ENCODE measurements at places on chromosomes 4 and X.

DNA sequence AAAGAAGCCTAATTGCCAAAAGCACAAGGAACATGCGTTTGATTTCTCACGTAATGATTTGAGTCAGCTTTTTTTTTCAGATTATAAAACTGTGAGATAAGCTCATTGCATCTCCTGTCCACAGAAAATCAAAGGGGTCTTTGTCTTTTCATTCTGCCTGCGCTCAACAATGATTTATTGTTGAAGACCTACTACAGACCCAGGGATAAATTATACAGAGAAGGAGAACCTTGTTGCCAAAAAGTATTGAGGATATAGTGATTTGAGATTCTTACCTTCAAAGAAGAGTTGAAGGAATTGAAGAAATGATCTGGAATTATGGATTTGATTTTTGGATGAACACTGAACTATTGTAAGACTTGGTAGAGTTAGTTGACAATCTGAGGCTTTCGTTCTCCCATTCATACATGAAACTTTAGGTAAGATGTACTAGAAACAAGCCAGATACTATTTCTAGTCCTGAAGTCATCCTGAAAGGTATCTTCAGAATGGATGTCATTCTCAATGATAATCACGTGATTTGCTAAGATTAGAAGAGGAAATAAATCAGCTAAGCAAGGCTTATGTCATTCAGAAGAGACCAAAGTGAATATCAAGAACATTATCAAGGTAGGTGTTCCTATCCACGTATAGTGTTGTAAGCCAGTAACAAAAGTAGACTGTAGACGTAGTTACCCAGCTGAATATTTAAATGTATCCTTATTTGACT is 71.1 kb upstream of the SCOC start:
- DNase-seq, result no peak

DNA sequence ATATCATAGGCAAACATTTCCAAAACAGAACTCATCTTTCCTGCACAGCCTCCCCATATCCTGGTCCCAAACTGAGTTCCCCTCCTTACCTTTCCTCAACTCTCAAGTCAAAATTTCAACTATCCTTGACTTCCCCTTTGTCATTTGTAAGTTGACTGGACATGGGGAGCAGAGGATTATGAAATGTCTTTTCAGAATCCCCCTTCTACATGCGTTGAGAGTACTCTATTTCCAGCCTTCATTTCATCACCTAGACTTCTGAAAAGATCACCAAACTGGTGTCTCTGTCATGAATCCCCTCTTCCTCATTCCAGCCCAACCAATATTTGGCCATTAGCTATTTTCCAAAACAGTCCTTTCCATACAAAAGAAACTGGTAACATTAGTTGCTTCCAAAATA is 95.2 kb downstream of the SYNPO2 start:
- DNase-seq, result no peak

GRCh38 chrX:135463937-135464336 is 42.2 kb downstream of the SMIM10L2A start:
- no peak for DNase-seq

- DNase-seq, result no peak
These were observed 116.6 kb upstream of the TENM3 start for GRCh38 chr4:182126603-182127002.

GRCh38 chrX:136577552-136577951 is 45.5 kb downstream of the VGLL1 start:
- DNase-seq, result peak; percentile 17

DNA sequence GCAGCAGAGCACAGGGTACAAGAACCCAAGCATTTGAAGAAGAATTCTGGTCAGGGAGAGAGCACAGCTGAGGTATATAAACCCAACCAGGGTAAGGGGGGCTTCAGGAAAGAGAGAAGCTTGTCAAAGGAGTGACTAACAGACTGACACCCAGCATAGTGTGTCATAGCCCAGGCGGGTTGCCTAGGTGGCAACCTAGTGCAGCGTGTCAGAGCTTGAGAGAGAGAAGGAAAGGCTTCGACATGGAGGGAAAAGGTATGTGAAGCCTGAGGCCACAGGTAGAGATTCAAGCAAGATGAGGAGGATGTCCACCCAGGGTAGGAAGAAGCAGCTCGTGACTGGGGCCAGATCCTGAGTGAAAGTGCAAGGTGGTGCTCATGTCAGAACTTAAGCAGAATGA is 8.5 kb upstream of the ANTXR2 start:
- DNase-seq, result no peak

GRCh38 chr4:112127048-112127637 is 18.1 kb upstream of the FAM241A start:
- DNase-seq, result no peak

DNA sequence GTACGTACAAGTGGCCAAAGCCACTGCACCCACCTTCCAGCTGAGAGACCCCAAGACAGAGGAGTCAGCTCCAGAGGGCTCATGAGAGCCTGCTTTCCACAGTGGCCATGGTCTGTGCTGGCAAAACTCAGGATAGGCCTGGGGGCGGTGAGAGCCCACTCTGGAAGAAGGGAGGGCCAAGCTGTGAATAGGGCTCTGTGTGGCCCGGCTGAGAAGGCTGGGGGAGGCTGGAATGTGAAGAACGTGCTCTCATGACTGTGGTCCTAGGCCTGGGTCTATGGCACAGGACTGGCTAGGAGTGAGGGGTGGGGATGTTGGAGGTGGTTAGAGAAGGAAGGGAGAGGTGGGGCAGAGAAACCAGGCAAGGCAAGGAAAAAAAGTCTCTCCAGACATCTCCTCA is 13.3 kb downstream of the STARD8 start:
- DNase-seq, result no peak

DNA sequence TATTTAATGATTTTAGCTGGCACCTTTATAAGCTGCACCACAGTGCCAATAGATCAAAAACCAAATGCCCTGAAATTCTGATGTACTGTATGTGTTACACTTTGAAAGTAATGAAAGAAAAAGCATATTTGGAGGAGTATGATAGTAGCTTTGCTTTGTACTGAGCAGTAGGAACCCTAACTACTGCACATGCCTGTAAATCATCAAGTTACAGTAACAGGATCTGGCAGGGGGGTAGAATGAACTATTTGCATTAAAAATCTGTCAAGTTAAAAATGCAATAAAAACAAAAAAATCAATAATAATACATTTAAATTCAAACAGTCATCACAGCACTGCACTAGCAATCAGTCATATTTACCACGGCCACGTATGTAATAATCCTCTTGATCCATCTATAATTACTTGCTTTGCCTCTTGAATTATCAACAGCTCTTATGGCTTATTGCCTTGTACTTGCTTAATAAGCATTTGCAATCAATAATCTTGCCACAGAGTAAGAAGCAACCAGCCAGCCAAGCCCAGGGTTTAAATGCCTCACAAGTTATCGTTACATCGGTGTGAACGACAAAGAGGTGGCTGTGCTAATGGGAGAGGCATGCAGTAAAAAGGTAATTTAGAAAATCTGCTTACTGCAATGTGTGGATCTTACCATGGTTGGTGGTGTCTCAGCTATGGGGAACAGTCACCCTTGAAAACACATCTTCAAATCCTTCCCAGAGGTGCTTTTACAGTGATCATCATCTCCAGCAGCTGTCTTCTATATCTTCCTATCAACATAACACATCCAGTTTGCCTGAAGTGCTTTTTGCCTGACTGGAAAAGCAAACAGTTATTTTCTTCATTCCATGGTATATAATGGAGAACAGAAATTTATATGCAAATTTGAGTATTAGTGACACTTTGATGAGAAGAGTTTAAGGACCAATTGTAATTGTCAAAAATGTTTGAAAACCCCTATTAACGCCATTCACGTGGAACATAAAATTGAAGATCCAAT is 1812.1 kb upstream of the ADGRL3 start:
- no peak for DNase-seq

DNA sequence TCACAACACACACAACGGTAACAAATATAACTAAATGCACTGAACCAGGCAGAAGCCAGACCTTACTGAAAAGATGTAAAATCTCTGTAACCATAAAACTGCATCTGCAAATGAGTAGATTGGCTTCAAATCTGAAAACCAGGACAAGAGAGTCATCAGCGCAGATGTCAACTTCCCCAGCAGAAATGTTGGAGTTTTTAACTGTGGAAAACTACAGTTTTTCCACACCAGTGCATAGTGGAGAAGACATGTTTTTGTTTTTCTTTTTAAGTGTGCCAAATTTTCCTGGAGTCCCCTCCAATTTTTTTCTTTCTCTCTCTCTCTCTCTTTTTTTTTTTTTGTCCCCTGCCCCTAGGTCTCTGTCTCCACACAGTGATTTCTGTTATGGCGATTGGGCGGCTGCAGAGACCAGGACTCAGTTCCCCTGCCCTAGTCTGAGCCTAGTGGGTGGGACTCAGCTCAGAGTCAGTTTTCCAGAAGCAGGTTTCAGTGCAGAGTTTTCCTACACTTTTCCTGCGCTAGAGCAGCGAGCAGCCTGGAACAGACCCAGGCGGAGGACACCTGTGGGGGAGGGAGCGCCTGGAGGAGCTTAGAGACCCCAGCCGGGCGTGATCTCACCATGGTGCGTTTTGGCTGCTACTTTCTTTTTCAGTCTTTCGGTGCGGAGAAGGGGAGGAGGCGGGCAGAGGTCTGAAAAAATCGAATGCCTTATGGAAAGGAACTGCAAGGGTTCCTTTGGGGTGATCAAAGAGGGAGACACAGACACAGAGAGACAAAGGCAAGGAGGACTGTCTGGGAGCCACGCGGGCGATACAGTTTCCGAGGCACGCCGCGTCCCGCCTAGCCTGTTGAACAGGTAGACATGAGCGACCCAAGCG is at the start of gene GUCY1A1:
Gene GUCY1A1 (plus strand): TSS at position 505 of the 878 bp plus-strand sequence. CDS start 30,020 bp downstream, outside the sequence.
- DNase-seq, result no peak

DNA sequence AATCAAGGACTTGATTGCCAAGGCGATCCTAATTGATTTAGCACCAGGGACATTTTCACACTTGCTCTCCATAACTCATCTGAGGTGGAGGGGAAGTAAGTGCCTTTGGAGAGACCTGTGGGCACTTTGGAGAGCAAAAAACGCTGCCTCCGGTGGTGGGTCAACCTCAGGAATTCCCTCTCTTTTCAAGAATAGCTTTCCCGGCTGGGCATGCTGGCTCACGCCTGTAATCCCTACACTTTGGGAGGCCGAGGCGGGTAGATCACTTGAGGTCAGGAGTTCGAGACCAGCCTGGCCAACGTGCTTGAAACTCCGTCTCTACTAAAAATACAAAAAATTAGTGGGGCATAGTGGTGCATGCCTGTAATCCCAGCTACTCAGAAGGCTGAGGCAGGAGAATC is 49.2 kb downstream of the PRPS1 start:
- no peak for DNase-seq

- DNase-seq, result no peak
These were observed 52.7 kb downstream of the ADGRA3 start for GRCh38 chr4:22463179-22463578.

DNA sequence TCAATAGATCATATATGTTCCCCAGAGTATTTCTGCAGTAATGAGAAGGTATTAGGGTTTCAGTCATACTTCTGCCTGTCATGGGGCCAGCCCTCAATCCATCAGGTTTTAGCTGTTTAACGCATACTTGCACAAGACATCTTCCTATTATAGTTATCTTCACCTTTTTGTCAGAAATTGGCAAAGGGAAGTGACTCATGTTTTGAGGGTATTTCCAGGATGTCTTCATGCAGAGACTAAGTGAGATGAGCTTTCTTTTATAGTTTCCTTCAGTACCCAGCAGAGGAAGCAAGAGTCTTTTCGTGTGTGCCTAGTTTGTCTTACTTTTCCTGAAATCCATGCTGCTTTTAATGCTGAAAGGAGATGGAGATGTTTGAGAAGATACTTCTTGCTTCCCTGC is 9.5 kb downstream of the CSTF2 start:
- DNase-seq, result no peak

GRCh38 chrX:150546711-150547153 is 21.7 kb upstream of the MTM1 start:
- no peak for DNase-seq

DNA sequence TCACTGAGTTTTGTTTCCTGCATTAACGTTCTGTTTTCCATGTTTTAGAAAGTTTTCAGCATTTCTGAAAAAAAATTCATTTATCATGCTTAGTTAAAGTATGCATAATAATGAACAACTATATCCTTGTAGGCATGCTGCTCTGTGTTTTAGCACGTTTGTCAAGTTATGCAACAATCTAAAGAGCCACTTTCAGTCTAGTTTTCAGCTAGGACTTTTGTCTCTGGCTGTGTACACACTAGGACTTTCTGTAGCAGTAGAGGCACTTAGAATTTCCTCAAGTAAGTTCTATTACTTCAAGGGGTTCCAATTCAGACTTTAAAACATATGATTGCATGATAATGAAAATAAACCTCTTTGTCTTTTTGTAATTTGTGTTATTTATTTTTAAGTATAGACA is 12.4 kb downstream of the DCAF8L1 start:
- DNase-seq, result no peak

GRCh38 chr4:4704267-4704666 is 155.2 kb upstream of the MSX1 start:
- DNase-seq, result peak; percentile 3

GRCh38 chr4:140237616-140238350 is 83.8 kb upstream of the MAML3 start:
- peak; percentile 89 for DNase-seq

DNA sequence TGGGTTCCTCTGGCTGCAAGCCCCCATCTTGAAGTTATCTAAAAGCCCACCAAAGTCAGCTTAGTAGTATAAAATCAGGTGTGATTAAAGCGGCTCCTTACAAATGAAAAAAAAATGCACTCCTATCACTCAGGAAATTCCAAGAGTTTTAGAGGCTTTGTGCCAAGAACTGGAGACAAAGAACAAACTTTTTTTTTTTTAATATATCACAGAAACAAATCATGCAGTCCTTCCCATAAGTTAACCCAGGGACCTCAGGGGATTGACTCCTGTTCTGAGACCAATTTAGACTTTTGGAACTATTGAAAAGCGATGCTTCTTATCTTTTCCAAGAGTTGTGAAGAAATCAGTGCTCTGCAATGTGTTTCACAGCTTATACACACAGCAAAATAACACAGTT is 53.6 kb downstream of the HHIP start:
- no peak for DNase-seq

DNA sequence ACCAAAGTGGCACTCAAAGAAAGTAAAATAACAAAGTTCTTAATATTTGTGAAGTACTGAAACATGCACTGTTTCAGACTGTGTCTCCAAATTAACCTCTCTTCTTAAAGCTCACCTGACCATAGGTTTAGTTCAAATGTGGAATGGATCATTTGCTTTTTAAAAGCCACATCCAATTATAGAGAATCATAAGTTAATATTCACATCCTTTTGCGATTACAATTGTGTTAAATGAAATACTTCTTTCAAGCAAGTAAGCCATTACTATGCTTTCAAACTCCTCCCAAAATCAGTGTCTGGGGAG is 95.3 kb upstream of the PTPN13 start:
- DNase-seq, result no peak

GRCh38 chr4:125826801-125827695 is 512.3 kb downstream of the FAT4 start:
- no peak for DNase-seq

GRCh38 chr4:182310316-182310715 is 67.1 kb downstream of the TENM3 start:
- no peak for DNase-seq

- DNase-seq, result no peak
These were observed 70.0 kb upstream of the STS start for GRCh38 chrX:7077241-7078230.

DNA sequence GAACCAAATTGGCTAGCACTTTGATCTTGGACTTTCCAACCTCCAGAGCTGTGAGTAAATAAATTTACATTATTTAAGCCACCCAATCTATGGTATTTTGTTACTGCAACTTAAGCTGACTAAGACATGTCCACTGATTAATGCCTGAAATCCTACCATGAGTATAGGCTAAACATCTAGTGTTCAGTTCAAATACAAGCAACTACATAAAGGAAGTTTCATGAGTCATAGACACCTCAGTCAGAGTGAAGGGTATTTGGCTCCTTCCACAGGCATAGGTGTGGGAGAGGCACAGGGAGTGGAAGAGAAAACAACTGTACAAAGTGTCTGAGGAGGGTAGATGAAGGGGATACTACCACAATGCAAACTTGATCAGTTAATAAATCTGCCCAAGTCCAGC is 35.5 kb upstream of the PCDH19 start:
- no peak for DNase-seq
